ENCODE measurements at places on chromosomes 6 and 20. TPM values are rescaled to one million over a fixed set of nuclear protein-coding genes. Genes with fewer than 3 reads are reported as not detected.

CNKSR3 gene
- 22.9 TPM for total RNA-seq

PPP1R3G gene
- 3.7 TPM for total RNA-seq

XKR7 gene
- total RNA-seq = not detected

C20orf202 gene
- total RNA-seq = not detected

TRIM10 gene
- not detected for total RNA-seq

BICRAL gene
- total RNA-seq = 16.5 TPM

HEY2 gene
- total RNA-seq = 40.9 TPM

All from thoracic aorta (tissue), 2 donors.